ENCODE measurements at places on chromosomes 4 and X.

GRCh38 chr4:38529189-38530115 lies 134.5 kb upstream of the KLF3 start:
- DNase-seq, result peak; percentile 56

DNA sequence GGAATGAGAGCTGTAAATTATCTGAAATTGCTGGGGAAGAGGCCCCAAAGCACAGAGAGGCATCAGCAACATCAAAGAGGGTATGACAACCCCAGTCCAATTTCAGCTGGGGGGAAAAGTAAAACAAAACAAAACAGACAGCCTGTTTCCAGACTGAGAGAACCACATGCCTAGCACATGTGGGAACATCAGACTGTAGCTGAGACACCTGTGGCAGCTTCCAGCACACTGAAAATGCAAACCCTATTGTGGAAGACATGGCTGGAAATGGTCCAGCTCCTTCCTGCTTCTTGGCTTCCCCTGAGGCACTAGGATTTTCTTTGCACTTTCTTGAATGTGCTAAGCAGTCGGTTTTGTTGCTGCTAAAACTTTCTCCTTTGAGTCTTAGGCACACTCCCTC lies 240.9 kb upstream of the STS start:
- no peak for DNase-seq

DNA sequence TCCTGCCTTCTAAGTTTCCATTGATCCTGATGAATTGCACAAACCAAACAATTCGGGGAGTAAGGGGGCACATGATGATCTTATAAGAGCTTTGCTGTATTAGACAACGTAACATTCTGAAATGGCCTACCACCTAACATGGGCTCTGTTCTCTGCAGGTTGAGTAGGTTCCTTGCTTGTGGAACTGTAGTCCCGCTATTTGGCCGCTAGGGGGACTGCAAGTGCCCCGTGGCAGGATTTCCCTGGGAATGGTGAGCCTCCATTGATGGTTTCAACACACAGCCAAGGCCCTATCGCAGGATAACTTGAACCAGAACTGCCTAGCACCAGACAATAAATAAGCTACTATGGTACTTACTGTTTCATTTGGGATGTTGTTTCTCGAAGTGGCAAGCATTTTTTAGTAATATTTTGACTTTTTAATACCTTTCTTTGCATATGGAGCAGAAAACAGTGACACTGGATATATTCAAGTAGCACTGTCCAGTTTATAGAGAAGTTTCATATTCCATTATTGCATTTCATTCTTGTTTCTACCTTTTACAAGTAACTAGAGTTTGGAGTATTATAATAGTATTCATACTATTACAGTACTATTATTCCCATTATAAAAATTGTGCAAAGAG lies 11.9 kb downstream of the AR start:
- no peak for DNase-seq

- DNase-seq, result no peak
These were observed 117.4 kb downstream of the ATRX start for GRCh38 chrX:77668391-77669237.

Measured in CD4-positive, alpha-beta T cell treated with Interleukin-6 for 4 hours (primary cell).